D721Med (cell line): ENCODE measurements at places on chromosomes 2 and 18.

DNA sequence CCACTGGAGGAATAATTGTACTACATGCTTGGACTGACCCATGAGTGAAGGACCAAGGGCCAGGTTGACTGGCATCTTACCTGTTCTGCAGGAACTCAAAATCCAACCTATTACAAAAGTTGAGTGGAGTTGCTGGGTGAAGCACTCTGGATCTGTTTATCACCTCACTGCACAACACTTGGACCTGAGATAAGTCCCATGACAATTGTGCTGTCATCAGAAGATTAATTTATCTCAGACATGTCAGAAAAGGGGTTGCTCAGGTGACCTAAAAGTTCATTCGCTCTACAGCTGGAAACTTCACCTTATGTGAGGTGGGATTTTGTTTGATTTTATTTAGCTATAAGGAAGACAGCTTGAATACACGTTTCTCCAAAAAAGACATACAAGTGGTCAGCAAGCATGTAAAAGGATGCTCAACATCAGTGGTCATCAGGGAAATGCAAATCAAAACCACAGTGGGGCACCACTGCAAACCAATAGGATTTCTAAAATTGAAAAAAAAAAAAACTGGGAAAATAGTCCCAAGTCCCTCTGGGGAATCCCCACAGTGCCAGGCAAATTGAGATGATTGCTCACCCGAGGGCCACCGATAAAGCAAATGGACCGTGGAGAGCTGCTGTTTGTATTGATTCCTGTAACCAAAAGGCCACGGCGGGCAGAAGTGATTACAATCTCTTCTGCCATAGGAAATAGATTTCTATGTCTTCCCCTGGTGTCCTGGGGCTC is 65.8 kb upstream of the SLC35F5 start:
- no peak for DNase-seq

GRCh38 chr2:105611811-105612424 is 132.8 kb upstream of the NCK2 start:
- DNase-seq = no peak

- DNase-seq = no peak
Measured at GRCh38 chr2:15579641-15580040, 12.0 kb upstream of the DDX1 start.

DNA sequence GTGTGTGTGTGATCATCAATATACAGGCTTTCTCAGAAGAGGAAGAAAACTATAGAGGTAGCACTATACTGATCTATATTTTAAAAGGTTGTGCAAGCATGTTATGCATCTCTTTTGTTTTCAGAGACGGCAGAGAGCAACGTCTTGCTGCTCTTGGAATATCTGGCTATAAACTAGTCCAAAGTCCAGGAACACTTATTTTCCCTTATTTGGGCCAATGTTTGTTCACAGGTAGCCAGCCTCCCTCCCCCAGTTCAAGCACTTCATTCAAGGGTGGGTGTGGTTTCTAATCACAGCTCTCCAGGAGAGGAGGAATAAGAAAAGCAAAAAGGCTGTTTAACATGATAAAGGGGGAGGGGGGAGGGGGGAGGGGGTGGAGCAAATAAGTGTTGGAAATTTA is 4.2 kb downstream of the FZD5 start:
- no peak for DNase-seq

DNA sequence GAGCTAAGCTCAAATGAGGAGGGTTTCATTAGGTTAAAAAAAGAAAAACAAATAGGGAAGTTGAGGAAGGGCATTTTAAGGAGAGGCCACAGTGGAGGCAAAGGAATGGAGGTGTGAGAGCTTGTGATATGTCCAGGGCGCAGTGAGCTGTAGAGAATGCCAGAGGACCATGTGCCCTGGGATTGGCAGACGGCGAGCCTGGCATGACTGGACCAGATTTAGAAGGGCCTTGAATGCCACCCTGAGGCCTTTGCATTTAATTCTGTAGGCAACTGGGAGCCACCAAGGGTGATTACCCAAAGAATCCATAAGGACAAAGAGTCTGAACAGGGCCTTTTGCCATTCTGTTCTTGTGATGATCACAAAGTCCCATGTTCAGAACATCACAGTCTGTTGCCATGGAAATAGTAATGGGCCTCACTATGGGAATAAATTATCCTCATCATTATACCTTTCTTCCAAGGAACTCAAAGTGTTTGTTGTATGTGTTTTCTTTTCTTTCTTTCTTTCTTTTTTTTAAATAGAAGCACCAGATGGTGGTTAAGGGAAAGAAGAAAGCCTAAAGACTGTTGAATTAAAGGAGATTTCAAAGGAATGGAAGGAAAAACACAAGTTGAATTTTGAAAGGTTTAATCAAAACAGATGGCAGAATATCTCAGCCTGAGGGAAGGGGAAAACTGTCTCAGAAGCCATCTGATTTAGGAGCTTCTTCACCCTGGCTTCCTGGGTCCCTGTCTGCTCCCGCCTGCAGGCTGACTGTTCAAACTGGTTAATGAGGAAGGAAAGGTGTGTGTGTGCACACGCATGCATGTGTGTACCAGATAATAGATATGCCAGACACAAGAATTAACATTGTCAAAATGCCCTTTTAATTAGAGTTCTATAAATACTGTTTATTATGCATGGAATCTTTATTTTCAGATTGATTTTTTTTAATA is 31.6 kb upstream of the NCOA1 start:
- DNase-seq = no peak

DNA sequence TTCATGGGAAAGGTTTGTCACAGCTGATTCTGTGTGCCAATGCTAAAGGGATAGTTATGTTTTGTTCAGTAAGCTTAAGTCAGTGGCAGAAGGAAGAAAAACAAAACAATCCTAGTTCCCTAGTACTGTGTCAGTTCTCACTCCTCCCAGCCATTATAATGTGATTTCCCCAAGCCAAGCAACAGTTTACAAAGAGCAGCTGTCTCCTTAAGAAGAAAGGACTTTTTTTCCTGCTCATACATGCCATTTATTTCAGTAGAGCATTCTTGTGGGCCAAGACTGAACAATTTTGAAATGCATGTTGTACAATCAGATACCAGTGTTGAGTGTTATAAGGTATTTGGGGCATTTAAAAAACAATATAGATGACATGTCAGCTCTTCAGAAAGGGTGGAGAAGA is 52.1 kb downstream of the NEMP2 start:
- no peak for DNase-seq

DNA sequence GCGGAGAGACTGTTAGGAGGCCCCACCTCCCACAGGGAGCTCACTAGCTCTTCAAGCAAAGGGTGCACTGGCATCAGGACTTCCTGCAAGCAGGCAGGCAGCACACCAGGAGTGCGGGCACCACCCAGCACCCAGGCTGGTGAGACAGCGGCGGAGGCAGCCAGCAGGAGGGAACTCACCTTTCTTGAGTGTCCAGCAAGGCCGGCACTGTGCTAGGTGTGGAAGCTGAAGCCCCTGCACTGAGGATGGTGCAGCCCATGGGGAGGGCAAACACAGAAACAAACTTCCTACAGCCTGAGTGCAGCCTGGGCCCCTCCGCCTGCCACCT is 100.7 kb upstream of the ID2 start:
- no peak for DNase-seq

DNA sequence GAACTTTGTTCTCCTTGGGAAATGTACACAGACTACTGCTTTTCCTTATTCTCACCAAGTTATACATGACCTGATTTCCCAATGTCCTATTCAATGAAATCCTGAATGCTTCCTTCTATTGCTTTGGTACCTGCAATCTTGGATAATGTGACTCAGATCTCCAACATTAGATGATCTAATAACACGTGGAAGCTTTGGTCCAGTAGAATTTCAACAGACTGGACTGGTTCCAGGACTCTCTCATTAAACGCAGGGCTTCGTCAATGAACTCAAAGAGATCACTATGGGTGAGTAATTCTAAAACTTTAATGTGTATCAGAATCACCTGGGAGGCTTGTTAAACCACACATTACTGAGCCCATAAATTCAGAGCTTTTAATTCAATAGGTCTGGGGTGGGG is 413.6 kb upstream of the KCNH7 start:
- no peak for DNase-seq

DNA sequence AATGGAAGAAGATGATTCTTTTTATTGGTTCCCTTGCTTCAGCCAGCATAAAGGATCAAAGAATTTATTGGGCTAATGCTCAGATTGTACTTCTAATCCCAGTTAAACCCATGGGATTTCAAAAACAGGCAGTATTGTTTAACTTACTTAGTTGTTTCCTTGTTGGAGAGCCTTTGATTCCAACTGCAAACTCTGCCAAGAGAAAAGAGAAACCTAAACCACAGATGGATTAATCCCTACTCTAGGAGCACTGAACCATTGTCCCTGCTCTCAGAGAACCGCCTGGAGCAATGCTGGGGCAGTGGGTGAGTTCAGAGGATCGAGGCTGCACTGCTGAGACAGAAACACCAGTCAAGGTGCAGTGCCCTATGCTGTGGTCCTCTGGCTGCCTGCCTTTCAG is 44.9 kb upstream of the SIGLEC15 start:
- DNase-seq = no peak

GRCh38 chr18:3998698-3999333 is 456.3 kb downstream of the DLGAP1 start:
- DNase-seq = no peak

GRCh38 chr2:175057078-175057685 is 52.0 kb upstream of the CHN1 start:
- DNase-seq = no peak

- DNase-seq = no peak
Measured at GRCh38 chr2:104846786-104847585, 6.9 kb upstream of the POU3F3 start.
